ENCODE measurements at places on chromosomes 7 and 10.
A peak's percentile ranks its signal among the peaks of the same experiment; 100 is the strongest.

- no peak within 1 kb of the TSS for H3K4me3 ChIP-seq
- no peaks in the 10 kb centered on the region for H3K4me1 ChIP-seq
- no peak within 1 kb of the TSS for H3K27ac ChIP-seq
- no peak for DNase-seq
Observed at GRCh38 chr10:122560279-122560804, at the start of gene DMBT1. DMBT1 (plus strand) TSS chr10:122560754; CDS start chr10:122560771, 17 bp downstream.

- H3K27me3 ChIP-seq = no peaks in the 10 kb centered on the region
- no peaks in the 10 kb centered on the region for H3K4me1 ChIP-seq
- no peak overlapping the region for H3K27ac ChIP-seq
- H3K4me3 ChIP-seq = no peak overlapping the region
- no peaks in the 10 kb centered on the region for H3K36me3 ChIP-seq
Observed at GRCh38 chr7:157498657-157499056, 161.9 kb downstream of the DNAJB6 start.

- no peaks in the 10 kb centered on the region for H3K27me3 ChIP-seq
- no peak overlapping the region for H3K4me3 ChIP-seq
- no peak overlapping the region for H3K27ac ChIP-seq
- H3K4me1 ChIP-seq = peaks cover 19% of the 10 kb centered on the region
Observed at GRCh38 chr7:47322731-47323130, 259.2 kb downstream of the TNS3 start.

- no peaks in the 10 kb centered on the region for H3K36me3 ChIP-seq
- H3K4me3 ChIP-seq = no peak overlapping the region
- no peaks in the 10 kb centered on the region for H3K4me1 ChIP-seq
- no peaks in the 10 kb centered on the region for H3K27me3 ChIP-seq
- no peak overlapping the region for H3K27ac ChIP-seq
Observed at GRCh38 chr7:13560441-13560840, 429.0 kb downstream of the ETV1 start.

DNA sequence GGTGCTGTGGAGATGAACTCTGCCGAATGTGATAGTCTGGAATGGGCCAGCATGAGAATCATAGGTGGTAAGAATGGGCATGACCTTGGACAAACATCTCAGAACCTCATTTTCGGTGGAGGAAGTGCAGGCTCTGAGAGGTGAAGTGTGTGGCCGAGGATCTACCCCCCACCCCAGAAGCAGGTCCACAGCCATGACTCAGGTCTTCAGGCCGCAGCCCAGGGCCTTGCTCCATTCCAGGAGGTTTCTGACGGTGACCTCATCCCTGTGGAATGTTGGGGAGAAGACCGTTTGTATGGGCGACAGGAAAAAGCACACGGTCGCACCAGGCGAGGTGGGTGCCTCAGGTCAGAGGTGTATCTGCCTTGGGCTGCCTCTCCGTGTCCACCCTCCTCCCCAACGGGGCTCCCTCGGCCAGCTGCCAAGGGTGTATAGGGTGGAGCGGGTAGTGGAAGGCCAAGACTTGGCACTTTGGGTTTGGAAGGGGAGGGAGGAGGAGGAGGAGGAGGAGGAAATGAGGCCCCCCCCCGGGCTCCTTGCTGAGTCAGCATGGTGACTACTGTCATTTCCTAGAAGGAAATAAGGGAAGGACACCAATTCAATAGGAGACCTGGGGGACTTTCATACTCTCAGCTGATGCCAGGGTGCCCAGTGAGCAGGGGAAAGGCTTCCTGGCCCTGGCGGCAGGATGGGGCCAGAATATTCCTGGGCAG, 168.0 kb upstream of the RHEB start:
- peak; percentile 93 for DNase-seq
- peaks cover 67% of the 10 kb centered on the region for H3K4me1 ChIP-seq
- H3K36me3 ChIP-seq = no peaks in the 10 kb centered on the region
- H3K27ac ChIP-seq = peak overlapping the region; percentile 99
- H3K27me3 ChIP-seq = no peaks in the 10 kb centered on the region

All from Panc1 (cell line).